Muscle of leg (tissue), 16 donors: ENCODE measurements at places on chromosomes 6 and 20. TPM values are rescaled to one million over a fixed set of nuclear protein-coding genes. Genes with fewer than 3 reads are reported as not detected.
A peak's percentile ranks its signal among the peaks of the same experiment; 100 is the strongest.

GRCh38 chr20:6590891-6591637 is 176.4 kb upstream of the BMP2 start:
- no peak for DNase-seq

DNA sequence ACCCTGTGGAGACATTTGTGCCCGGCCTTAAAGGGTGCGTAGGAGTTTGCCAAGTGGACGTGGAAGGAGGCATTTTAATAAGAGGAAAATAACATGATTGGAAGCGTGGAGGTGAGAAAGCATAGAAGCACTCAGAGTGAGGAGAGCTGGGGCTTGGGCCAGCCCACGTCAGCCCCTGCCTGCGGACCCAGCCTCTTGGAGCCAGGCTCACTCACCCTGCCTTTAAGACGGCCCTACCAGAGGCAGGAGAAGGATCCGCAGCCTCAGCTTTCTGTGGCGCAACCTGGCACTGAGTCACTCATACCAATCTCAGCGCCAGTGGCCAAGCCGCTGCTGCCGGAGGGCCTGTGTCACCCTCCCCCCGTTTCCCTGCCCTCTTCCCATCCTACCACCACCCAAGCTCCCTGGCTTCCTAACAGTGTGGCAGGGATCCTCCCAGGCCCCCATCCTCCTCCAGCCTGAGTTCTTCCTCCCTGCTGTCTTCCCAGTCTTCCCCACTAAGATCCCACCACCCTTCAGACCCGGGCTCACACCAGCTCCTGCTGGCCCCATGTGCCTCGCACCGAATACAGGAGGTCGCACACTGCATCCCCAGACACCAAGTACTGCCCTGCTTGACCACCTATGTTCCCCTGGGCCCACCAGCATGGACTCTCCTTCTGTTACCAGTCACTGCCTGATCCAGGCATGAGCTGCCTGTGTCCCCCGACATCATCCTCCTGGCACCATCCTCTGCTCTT is 285.2 kb downstream of the UST start:
- DNase-seq, result no peak

Gene BACH2
- 3.7 TPM for polyA plus RNA-seq

DNA sequence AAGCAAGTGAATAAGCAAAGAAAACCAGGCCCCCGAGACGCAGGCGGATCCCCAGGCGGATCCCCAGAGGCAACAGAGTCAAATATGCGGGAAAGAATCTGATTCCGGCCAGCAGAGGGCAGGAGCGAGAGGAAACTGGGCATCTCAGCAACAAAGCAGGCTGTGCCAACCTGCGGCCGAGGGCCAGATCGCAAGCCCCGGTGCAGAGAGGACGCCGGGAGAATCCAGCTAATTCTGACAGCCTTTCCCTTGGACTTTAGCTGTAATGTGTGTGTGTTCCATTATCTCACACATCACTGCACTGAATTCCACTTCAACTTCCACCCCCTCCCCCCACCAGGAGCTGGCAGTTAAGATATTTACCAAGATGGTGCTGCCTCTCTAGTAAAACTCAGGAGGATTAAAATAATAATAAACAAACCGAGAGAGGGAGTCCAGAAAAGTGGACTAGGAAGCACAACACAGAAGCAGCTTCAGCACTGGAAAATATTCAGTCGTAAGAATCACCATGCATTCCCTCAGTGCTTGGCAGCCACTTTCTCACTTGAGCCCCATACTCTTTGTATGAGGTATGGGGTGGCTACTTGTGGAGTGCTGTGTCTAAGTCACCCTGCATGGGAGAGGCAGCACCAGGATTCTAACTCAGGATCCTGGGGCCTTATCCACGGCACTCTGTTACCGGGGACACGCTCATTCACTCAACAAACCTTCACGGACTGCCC is 66.2 kb upstream of the SNX9 start:
- DNase-seq, result peak; percentile 88

Gene GPR6
- not detected for polyA plus RNA-seq

Gene OPRM1
- polyA plus RNA-seq, result not detected

Gene PLAGL2
- polyA plus RNA-seq, result 15.7 TPM

Gene GPX5
- polyA plus RNA-seq, result not detected

- DNase-seq, result no peak
Measured at GRCh38 chr6:146946559-146946958, 257.7 kb upstream of the STXBP5 start.

DNA sequence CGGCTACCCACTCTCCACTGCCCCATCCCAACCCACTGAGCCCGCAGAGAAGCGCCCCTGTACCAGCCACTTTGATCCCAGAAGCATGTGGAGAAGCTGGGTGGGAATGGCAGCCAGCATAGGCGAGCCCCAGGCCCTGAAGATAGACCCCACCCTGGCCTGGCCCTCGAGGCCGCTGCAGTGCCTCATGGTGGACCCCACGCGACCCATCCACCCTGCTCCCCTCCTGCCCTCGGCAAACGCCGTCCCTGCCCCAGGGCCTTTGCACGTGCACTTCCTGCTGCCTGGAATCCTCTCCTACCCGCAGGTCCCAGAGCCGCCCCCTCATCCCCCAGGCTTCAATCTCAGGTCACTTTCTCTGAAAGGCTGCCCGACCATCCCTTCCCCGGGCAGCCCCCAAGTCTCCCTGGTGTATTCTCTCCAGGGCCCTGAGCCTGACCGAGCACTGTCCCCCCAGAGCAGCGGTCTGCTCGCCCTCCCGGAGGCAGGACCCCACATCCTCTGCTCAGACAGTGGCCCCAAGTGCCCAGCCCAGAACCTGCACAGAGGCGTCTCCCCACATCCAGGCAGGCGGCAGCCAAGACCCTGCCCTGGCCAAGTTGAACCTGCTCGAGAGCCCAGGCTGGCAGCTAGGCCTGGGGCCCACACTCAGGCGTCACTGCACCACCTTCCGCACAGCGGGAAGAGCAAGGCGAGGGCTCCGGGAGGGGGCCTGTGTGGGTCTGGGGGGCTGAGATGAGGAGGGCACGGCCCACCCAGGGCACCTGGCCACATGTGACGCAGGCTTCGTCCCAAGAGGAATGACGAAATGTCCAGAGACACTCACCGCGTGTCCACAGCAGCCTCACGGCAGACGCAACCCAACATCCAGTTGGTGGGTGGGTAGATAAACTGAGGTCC is 14.0 kb downstream of the KCNQ2 start:
- DNase-seq, result no peak

DNA sequence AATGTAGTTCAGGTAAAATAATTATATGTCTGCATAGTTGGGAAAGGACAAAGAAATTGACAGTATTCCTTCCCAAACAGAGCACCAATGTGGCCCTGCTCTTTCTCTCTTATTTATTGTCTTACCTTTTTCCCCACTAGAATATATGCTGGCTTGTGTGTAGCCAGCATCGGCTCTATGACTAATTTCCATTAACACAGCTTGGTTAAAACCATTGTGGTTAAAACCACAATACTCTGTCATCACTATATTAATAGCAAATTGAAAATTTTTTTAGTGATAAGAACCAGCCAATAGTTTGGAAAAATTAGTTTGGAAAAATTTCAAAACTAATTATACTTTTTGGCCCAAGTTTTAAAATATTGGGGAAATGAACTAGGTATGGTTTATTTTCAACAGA is 535.1 kb downstream of the UTRN start:
- DNase-seq, result no peak

Gene EMILIN3
- polyA plus RNA-seq, result 44.6 TPM

Gene ENPP3
- polyA plus RNA-seq, result 0.37 TPM

DNA sequence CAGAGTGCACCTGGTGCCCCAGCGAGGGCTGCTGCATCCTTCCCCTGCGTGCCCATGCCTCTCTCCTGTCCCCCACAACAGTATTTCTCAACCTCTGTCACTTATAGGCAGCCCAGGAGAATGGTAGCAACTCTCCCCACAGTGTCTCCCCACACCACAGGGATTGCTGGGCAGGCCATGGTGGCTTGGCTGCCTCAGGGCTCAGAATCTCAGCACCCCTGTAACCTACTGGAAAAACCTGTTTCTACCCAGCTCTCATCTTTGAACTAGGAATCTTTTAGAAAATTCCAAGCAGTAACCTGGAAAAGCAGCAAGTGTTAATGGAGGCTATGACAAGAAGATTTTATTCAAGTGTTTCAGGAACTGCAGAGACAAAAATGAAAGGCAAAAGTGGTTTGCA is 38.0 kb downstream of the CD164 start:
- no peak for DNase-seq

GRCh38 chr6:11938285-11938890 is 73.7 kb upstream of the HIVEP1 start:
- peak; percentile 19 for DNase-seq

DNA sequence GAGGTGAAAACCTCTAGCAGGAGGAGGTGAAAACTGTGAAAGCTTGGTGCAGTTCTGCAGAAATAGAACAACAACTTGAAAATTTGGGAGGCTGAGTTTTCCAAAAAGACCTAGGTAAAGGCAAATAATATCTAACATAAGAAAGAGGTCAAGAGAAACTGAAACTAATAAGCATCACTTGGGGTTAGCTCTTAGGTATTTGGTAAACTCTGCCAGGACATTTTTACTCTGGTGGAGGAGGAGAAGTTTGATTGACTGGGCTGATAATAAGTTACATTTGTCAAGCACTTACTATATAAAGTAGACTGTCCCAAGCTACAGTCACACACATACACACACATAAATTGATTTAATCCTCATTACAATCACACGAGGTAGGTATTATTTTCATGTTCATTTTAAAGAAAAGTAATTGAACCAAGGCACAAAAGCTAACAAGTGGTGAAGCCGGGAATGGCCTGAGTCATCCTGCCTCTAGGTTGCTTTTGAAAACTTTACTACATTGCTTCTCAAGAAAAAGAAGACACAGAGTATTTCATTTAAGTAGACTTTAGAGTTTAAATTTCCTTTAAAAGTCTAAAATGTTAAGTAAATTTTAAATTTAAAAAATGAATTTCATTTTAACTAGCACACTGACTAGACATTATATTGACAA is 275.5 kb downstream of the PTPRK start:
- DNase-seq, result no peak

Gene GLP1R
- not detected for polyA plus RNA-seq

DNA sequence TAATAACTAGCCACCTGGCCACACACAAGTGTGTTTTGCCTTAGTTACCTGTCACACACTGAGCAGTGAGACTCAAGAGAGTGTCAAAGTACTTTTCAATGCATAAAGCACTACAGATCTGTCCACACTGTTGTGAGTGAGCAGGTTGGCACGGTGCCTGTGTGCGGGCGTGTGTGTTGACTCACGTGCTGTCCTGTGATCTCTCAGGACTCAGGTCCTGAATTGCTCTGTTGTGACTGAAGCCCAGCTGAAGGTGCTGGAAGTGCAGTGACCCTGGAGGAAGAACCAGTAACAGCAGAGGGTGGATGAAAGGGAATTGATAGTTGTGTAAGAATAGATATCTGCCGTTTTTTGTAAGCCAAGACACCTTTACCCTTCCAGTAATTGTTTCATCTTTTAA is 18.3 kb downstream of the SLC16A10 start:
- no peak for DNase-seq

Gene CNKSR3
- 11.6 TPM for polyA plus RNA-seq

Gene CFAP61
- 1.9 TPM for polyA plus RNA-seq

Gene PI3
- polyA plus RNA-seq, result not detected

- DNase-seq, result no peak
Measured at GRCh38 chr20:4714818-4715217, 6.9 kb upstream of the PRND start.

DNA sequence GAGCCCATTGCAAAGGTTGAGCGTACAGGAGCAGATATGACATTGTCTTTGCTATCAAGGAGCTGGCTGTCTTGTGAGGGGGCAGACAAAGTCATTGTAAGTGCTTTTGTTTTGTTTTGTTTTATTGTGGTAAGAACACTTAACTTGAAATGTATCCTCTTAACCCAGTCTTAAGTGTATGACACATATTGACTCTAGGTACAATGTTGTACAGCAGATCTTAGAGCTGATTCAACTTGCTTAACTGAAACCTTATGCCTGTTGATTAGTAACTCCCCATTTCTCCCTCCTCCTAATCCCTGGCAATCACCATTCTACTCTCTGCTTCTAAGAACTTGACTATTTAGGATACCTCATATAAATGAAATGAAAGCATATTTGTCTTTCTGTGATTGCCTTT is 429.0 kb downstream of the BMP2 start:
- no peak for DNase-seq

Gene STK35
- 8.3 TPM for polyA plus RNA-seq

Gene F13A1
- 36.6 TPM for polyA plus RNA-seq

DNA sequence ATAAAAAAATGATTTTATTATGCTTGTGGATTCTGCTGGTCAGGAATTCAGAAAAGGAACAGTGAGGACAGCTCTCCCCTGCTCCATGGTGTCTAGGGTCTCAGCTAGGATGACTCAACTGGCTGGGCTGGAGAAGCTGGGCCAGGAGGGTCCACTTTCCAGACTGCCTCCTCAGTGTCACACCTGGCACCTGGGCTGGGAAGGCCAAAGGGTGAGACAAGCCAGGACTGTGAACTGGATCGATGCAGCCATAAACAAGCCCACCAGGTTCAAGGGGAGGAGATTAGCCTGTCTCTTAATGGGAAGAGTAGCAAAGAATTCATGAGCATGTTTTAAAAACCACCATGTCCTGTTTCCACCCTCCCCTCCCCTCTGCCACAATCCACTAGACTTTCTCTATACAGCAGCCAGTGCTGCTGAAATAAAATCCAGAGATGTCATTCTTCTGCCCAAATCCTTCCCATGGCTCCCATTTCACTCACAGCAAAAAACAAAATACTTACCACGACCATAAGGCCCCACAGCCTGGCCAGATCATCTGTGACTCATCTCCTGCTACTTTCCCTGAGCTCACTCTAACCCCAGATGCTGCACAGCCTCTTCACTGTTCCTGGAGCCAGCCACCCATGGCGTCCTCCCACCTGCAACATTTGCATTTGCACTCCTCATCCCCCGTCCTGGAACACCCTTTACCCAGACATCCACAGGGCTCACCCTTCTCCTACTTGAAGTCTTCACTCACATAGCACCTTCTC is 13.8 kb downstream of the SPTLC3 start:
- peak; percentile 12 for DNase-seq
